ENCODE measurements at places on chromosomes 12 and 14.

- no peak for DNase-seq
Observed at GRCh38 chr12:130429656-130430505, 92.2 kb downstream of the PIWIL1 start.

GRCh38 chr12:77559400-77560074 is 271.2 kb upstream of the NAV3 start:
- no peak for DNase-seq

GRCh38 chr14:103703433-103704385 is 11.5 kb downstream of the XRCC3 start:
- DNase-seq = no peak

- DNase-seq = no peak
Observed at GRCh38 chr12:29212682-29213403, 63.8 kb downstream of the FAR2 start.

DNA sequence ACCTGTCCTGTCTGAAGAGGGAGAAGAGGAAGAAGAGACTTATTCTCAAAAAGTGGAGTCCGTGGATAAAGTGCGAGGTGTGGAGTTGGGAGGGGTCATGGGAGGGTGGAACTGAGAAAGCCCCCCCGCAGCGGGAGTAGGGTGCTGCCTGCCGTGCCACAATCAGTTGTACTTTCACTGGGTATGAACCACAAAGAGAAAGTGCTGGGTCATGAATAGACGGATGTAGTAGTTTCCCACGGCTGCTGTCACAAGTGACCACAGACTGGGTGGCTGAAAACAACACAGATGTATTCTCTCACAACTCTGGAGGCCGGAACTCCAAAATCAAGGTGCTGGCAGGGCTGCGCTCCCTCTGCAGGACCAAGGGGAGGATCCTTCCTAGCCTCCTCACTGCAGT is 5.5 kb downstream of the DNAH10 start:
- no peak for DNase-seq

- DNase-seq = no peak
Observed at GRCh38 chr14:65070471-65070976, 31.8 kb downstream of the MAX start.

GRCh38 chr12:3888659-3889058 is 15.5 kb upstream of the PARP11 start:
- no peak for DNase-seq

- no peak for DNase-seq
Observed at GRCh38 chr12:56629459-56630179, 507 bp downstream of the BAZ2A start.

DNA sequence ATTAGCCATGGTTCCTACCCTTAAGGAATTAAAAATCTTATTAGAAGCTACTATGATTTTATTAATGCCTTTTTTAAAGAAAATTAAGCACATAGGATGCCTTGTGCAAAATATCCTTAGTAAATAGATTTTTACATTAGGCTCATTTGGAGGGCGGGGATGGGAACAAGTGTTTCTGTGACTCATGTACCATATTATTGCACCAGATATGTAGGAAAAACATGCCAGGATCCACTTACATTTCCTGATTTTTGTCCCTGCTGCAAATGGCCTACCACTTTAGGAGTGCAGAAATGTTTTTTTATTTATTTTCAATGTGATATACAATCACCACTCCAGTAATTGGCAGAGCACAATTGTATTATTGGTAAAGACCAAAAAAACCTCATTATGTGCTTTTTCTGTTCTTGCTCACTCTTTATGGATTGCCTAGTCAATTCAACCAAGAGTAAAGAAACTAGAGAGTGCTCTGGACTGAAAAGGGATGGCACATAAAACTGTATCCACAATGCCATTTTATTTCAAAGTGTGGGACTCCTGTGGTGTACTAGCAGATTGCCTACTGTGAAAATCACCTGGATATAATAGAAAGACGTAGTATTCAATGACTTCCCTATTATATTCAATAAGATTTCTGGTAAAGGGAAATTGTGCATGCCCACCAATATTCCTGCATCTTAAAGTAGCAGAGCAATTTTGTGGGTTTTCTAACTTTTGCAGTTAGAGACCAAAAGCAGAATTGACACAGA is 86.9 kb downstream of the ANO6 start:
- no peak for DNase-seq

- no peak for DNase-seq
Observed at GRCh38 chr14:103141117-103141796, 18.0 kb downstream of the TNFAIP2 start.

DNA sequence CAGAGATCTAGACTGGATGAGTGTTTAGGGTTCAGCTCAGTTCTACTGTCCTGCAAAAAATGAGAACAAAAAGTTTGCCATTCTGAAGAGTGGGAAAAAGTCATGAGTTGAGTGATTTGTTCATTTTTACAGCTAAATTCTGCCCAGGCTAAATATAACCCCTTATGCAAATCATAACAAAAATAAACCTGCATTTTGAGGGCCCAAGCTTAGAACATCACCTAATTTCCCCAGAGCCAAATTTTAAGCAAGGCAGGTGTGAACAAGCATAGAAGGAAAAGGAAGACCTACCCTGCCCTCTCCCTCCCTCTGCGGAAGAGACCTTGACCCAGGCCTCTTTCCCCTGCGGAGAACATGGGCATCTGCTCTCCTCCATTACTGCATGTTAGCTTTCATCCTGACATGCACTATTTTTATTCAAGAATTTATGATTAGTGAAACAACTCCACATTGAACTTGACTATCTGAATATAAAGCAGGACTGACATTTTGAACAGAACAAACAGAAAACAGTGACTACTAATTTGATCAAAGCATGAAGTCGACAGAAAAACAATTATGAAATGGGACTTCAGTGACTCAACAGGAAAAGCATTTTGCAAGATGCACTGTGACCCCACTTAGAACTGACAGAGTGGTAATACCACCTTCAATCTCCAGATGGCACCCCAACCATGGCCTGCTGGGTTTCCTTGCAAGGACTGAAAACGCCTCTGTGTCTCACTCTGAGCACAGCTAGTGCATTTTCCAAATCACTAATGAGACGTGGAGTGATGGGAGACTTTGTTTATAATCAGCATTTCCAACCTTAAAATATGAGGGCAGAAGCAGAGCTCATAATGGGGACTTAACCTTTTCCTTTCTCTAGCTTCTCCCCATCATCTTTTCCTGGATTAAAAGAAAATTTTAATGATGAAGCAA is 30.9 kb upstream of the SELPLG start:
- no peak for DNase-seq

- no peak for DNase-seq
Observed at GRCh38 chr12:122467983-122468382, 32.7 kb downstream of the ZCCHC8 start.

- no peak for DNase-seq
Observed at GRCh38 chr12:47824198-47824597, 4.5 kb upstream of the HDAC7 start.
